ENCODE measurements at places on chromosomes 7 and 10.

- DNase-seq = no peak
Measured at GRCh38 chr10:3398825-3399646, 226.5 kb upstream of the PITRM1 start.

- no peak for DNase-seq
Measured at GRCh38 chr10:119233821-119234220, 26.4 kb downstream of the GRK5 start.

- peak; percentile 4 for DNase-seq
Measured at GRCh38 chr7:104005197-104005596, 15.7 kb upstream of the RELN start.

DNA sequence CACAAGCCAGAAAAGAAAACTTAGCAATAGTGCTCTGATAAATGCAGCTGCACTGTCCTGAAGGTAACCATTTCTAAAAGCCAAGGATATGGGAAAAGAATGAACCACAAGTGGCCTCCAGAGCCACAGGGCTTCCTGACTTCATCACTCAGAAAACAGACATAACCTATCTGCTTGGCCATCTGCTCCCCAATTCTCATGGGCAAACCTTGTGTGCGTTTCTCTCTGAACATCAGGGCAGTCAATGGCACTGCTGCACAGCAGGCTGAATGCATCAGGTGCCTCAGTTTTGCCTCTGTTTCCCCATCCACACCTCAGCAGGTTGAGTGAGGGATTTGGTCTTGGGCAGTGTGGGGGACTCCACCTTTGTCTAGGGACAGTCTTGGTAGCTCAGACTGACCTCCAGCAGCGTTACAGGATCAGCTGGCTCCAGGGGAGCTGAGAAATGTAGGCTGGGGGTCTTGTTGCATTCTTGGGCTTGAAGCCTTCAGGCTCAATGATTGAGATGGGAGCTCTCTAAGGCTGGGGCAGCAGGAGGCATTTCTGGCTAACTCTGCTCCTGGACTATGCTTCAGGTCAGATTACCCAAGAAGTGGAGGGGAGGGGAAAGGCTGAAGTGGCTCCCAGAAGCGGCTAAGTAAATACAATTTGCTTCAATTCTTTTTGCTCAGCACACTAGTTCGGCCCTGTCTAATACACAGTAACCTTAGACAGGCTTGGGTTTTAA lies 23.6 kb upstream of the PDLIM1 start:
- DNase-seq = no peak

DNA sequence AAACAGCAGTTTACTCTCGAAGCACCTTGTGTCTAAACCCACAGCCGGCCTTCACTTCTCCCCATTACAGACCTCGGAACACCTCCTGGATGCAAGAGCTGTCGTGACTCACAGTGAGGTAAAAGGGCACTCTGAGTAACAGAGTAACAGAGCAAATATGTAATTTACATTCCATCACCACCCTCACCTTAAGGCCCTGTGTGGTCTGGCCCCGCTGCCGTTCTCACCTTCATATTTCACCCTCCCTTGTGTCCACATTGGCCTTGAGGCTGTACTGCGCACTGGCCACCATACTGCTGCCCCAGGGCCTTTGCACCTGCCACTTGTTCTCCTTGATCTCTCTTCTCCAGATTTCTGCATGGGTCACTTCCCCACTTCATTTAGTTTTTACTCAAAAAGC lies 12.6 kb downstream of the FFAR4 start:
- DNase-seq = peak; percentile 14

- DNase-seq = no peak
Measured at GRCh38 chr10:62166331-62167131, 102.1 kb downstream of the RTKN2 start.

DNA sequence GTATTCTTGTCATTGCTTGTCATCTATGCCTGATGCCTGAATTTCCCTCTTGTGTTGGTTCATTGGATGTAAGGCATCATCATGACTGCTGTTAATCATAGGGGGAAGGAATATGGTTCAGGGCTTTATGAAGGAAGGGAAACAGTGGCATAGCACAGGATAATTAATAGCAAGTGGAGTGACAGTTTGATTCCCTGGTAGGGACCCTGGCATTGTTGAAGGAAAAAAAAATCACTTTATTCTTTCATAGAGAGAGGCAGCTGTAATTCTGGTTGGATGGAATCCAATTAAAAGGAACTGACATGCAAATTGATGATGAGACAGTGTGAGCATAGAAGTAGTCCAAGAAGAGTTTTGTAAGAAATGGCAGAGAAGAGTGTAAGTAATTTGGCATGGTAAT lies 121.4 kb downstream of the AUTS2 start:
- no peak for DNase-seq

GRCh38 chr7:79949778-79950177 lies 184.9 kb upstream of the GNAI1 start:
- no peak for DNase-seq

- no peak for DNase-seq
Measured at GRCh38 chr10:21176934-21177480, 279.9 kb upstream of the NEBL start.

GRCh38 chr10:88522715-88523114 lies 60.4 kb downstream of the RNLS start:
- DNase-seq = no peak

DNA sequence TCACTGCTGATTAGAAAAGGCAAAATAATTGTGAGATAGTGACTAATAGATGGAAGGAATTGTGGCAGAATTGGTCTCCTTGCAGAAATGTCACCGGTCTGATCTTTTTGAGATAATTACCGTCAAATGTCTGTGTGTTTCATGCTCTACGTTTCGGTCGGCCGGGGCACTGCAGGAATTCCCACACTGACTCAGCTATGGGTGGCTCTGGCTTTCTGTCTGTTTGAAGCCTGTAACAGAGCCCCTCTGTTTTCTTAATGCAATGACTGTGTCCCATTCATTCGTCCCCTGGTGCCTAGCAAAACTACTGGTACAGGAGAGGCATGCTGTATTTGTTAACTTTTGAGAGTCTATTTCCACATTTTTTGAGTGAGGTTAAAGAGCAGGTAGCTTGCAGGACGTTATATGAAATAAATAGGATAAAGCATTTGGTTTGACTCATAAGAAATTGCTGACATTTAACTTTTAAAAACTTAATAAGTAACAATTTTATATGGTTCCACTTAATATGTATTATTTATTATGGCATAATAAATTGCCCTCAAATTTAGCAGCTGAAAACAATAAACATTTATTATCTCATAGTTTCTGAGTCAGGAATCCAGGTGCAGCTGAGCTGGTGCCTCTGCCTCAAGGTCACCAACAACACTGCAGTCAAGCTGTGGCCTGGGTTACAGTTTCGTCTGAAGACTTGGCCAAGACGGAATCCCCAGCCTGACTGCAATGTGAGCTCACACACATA lies 53.3 kb upstream of the CTBP2 start:
- DNase-seq = no peak

DNA sequence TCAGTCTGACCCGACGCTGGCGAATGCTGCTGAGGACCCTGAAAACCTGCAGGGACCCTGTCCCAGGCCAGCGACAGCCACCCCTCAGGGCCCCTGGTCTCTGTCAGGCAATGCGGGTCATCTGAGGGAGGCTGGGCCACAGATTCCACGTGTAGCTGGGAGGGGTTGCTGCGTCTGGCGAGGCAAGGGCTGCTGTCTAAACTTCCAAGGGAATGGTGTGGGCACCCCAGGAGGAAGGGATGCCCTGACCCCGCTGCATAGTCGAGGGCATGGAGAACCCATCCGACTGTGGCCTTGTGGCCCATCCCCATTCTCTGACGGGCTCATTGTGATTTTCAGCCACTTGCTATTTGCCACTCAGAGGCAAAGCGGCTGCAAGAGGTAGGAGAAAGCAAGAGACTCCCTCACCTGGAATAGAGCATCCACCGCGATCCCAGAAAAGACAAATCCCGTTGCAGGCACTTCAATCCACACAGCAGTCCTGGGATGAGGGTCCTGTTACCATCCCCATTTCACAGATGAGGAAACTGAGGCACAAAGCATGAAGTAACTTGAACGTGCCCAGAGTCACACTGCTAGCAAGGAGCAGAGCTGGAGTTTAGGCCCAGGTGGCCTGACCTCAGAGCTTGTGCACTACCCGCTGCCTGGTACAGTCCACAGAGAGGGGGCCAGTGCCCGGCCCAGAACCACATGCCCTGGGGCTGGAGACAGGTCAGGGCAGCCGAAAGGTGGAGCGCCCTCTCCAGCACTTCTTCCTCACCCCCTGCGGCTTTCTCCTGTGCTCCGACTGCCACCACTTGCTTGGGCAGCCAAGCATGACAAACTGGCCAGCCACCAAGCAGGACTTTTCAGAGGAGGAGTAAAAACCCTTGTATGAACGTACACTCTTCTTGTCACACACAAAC lies 163.8 kb upstream of the KLF14 start:
- no peak for DNase-seq

- DNase-seq = no peak
Measured at GRCh38 chr7:41825927-41826480, 123.1 kb upstream of the INHBA start.

DNA sequence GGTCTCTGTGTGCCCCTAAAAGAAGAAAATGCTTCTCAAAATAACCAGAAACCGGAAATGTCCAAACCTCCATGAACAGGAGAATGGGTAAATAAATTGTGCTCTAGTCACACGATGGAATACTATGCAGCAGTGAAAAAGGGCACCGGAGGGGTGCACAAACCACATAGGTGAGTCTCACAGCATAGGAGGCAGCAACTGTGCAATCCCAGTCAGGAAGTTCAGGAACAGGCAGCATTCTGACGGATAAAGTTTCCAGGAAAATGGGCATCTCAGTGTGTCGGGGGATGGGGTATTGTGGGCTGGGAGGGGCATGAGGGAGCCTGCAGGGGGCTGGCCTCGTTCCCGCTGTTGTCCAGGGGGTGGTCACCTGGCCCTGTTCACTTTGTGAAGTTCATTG lies 63.1 kb downstream of the MICALL2 start:
- DNase-seq = no peak

- DNase-seq = no peak
Measured at GRCh38 chr7:127667017-127667670, 15.2 kb downstream of the SND1 start.

- no peak for DNase-seq
Measured at GRCh38 chr7:69295977-69296376, 302.3 kb upstream of the AUTS2 start.

- DNase-seq = peak; percentile 9
Measured at GRCh38 chr10:129048513-129048912, 418.5 kb upstream of the MGMT start.

- no peak for DNase-seq
Measured at GRCh38 chr10:9342885-9343570, 1288.5 kb downstream of the GATA3 start.

DNA sequence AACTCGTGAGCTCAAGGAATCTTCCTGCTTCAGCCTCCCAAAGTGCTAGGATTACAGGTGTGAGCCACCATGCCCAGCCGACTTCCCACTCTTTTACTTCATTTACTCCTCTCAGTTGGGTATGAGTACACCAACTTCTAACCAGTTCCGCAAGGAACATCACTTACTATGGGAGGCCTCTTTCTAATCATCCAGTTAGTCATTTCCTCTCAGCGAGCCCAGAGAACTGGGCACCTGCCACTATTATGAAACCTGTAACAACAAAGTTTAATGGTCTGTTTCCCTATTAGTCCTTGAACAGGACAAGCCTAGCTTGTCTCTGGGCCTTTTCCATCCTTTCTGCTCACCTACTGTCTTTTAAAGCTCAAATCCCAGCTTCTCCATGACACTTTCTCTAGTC lies 88.8 kb downstream of the DNMBP start:
- no peak for DNase-seq

- no peak for DNase-seq
Measured at GRCh38 chr7:13745530-13745929, 243.9 kb downstream of the ETV1 start.

DNA sequence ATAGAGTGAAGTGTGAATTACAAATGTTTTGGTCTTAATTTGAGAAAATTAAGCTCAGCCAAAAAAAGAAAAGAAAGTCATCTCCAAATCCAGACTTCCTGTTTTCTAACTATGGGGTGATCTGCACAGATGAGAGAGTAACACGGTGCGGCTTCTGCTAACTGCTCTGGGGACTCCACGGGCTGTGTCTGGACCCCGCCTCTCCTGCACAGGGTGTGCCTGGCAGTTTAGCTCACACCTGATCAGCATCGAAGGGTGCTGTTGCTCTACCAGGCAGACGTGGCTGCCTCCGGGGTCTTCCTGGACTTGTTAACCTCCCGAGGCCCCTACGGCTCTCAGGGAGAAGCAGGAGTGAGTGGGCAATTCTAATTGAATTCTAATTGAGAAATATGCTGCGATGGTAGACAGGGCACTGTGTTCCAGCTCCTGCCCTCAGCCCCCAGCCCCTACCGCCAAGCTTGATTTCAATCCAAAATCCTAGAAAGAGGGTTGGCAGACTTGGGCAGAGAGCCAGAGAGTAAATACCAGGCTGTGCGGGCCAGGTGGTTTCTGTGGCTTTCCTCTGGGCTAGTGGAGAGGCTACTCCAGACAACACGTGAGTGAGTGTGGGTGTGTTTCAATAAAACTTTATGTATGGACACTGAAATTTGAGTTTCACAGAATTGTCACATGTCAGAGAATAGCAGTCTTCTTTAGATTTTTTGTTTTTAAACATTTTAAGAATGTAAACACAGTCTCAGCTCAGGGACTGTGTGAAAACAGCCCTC lies 13.4 kb downstream of the SHH start:
- DNase-seq = no peak

DNA sequence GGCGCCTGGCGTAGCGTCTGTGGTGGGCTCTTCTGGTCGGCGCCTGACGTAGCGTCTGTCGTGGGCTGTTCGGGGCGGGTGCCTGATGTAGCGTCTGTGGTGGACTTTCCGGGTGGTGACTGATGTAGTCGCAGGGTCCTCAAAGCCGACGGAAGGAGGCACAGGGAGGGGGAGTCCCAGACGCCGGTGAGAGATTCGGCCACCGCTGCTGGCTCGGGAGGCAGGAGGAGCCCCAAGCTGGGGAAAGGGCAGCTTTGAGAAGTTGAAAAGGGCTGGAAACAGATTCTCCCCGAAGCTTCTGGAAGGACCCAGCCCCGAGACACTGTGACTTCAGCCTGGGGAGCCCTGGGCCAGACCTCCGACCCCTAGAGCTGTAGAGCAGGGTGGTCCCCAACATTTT lies 105.7 kb downstream of the DNAJB6 start:
- DNase-seq = no peak

DNA sequence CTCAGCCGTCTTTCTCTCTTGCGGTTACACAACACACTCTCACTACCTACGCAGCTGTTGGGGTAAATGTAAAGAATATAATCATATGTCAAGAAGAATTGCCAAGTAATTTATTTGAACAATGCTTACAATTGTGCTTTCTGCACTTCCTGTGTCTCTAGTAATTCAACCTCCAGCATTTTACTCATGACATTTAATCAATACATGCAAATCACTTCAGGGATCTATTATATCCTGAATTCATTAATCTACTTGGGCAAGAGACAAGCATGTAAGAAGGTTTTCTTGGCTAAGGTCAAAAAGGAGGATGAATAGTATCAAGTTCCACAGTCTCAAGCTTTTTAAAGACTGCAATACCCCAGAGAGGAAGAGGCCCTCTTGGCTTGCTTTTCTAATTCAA lies 562.9 kb upstream of the ADARB2 start:
- DNase-seq = no peak

- DNase-seq = no peak
Measured at GRCh38 chr10:22736134-22736533, 21.8 kb upstream of the PIP4K2A start.

- no peak for DNase-seq
Measured at GRCh38 chr10:78290131-78290750, 256.6 kb downstream of the RPS24 start.
